Naive thymus-derived CD4-positive, alpha-beta T cell (primary cell): ENCODE measurements at places on chromosomes 7 and 10. TPM values are rescaled to one million over a fixed set of nuclear protein-coding genes. Genes with fewer than 3 reads are reported as not detected.

The AHCYL2 gene
- total RNA-seq = 20.4 TPM

The KIAA1549 gene
- not detected for total RNA-seq

The CPVL gene
- total RNA-seq = 12.2 TPM

The ITIH5 gene
- not detected for total RNA-seq

The SPDYE5 gene
- not detected in 2 replicates for total RNA-seq

The CACNA2D1 gene
- not detected for total RNA-seq

The SLC13A1 gene
- total RNA-seq = not detected
